ENCODE measurements at places on chromosomes 5 and 9. TPM values are rescaled to one million over a fixed set of nuclear protein-coding genes. Genes with fewer than 3 reads are reported as not detected.

Gene WDR31
- total RNA-seq = 3.4 TPM

- no peak for DNase-seq
- H3K27ac ChIP-seq = no peak overlapping the region
- peaks cover 38% of the 10 kb centered on the region for H3K27me3 ChIP-seq
- H3K4me1 ChIP-seq = peaks cover 14% of the 10 kb centered on the region
Measured at GRCh38 chr9:128415281-128415680, 5.4 kb upstream of the CERCAM start.

DNA sequence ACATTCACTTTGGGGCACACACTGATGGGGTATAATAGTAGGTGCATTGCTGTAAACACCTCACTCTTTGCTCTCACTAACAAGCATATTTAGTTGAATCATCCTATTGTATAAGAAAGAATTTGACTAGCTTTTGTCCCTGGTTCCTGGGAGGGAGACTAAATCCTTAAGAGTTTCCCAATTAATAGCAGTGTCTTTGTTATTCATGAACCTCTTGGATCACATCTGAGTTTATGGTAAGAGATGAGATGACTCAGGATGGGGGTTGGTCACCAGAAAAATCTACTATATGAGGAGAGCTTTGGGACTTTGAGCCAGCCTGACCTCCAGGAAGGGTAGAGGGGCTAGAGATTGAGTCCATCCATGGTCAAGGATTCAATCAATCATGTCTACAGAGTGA lies 56.8 kb downstream of the PUM3 start:
- peaks cover 50% of the 10 kb centered on the region for H3K36me3 ChIP-seq
- no peaks in the 10 kb centered on the region for H3K27me3 ChIP-seq
- DNase-seq = no peak
- no peaks in the 10 kb centered on the region for H3K4me1 ChIP-seq
- no peak overlapping the region for H3K4me3 ChIP-seq

DNA sequence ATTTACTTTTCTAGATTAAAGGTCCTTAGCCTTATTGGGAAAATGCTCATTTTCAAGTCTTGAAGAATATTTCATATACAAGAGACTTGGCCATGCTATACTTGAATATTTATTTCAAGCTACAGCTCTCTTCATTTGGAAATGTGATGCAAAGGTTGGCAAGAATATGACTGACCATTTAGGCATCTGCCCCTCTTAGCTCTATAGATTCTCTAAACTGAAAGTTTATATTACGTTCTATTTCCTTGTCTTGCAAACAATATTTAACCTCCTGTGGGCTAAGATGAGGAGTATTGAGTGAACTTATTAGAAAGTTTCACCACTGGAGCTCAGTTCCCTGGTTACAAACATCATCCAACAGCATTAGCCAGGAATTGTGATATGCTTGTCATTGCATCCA lies 593.1 kb downstream of the MAT2B start:
- H3K27me3 ChIP-seq = no peaks in the 10 kb centered on the region
- H3K4me3 ChIP-seq = no peak overlapping the region
- no peak for DNase-seq
- no peak overlapping the region for H3K27ac ChIP-seq
- no peaks in the 10 kb centered on the region for H3K36me3 ChIP-seq
- H3K4me1 ChIP-seq = no peaks in the 10 kb centered on the region

DNA sequence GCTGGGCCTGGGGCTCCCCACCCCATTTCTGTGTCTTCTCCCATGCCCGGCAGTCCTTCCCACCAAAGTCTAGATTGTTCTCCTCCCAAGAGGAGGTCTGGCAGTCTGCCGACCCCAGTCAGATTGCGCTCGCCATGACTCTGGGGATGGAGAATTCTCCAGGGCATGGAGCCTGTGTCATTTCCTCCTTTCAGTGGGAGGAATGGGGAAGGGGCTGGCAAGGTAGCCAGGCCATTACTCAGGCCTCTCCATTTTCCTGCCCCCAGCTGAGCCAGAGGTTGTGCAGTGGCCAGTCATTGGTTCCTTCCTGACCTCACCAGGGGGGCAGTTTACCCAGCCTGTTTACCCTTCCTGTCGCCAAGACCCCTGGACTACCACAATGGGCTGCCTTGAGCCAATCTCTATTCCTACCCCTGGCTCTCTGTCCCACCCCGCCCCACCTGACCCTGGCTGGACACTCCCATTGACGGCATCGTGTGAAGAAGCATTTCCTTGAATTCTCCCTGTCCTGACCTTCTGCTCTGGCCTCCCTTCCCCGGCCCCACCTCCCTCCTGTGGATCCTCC lies 628 bp downstream of the SYNPO start:
- H3K27ac ChIP-seq = peak overlapping the region; percentile 90
- no peaks in the 10 kb centered on the region for H3K27me3 ChIP-seq
- no peaks in the 10 kb centered on the region for H3K36me3 ChIP-seq
- DNase-seq = no peak

DNA sequence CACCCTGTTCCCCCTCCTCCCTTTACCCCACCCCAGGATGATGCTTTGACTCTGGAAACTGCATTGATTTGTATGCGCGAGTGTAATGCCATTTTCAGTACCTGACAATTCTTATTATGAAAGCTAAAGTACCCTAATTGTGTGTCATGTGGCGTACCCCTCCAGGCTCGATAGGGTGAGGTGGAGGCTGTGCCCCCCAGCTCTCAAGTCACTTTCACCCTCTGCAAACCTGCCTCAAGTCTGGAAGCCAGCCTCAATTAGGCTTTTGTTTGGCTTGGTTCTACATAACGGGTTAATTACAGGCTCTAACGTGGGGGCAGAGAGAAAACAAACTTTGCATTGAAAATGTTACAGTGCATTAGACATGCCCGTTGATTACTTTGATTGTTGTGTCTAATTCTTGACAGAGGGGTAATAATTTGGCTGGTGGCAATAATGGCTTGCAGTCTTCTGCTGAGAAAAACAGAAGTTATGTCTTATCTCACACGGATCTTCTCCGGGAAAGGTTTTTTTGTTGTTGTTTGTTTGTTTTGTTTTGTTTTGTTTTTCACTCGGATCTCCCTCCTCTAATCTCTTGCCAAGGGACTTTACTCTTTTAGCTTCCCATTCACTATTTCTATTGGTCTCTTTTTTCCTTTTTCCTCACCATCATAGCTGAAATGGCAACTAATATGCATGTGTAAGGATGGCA lies 12.6 kb downstream of the ISL1 start:
- DNase-seq = no peak
- H3K4me3 ChIP-seq = no peak overlapping the region
- peaks cover 2% of the 10 kb centered on the region for H3K4me1 ChIP-seq
- H3K36me3 ChIP-seq = no peaks in the 10 kb centered on the region
- H3K27me3 ChIP-seq = peaks cover 91% of the 10 kb centered on the region
- no peak overlapping the region for H3K27ac ChIP-seq

DNA sequence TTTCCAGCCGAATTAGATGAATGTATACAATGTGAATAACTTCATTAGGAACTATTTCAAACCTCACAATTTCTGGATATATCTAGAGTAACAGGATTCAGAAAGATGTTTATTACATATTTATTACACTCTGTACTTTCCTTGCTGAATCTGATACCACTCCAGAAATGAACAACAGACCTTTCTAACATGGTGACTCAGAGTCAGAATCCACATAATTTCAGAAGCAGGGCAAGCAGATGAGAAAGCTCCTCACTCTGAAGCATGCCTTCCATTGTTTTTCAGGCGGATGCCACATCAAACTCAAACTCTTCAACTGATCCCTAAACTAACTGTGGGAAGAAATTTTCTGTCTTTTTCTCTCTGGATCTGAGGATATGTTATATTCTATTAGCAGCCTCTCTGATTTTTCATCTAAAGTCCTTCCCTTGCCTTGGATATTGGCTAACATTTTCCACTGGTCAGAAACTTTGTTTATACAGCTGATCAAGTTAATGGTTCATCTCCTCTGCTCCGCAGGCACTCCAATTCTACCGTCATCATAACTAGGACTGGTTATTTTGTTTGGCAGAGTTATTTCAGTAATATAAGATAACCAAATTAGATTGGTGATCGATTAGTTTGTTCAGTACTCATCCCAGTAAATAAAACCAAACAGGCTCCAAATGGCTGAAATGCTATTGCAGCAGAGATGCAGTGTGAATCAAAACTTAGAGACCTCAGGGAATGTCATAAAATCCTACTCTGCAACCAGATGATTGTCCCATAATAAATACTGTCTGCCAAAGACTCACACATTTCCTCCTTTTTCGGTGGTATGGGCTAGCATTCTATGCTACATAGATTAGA lies 556.0 kb downstream of the EBF1 start:
- no peak for DNase-seq
- H3K27me3 ChIP-seq = no peaks in the 10 kb centered on the region
- H3K27ac ChIP-seq = peak overlapping the region; percentile 93

Gene SLC36A3
- total RNA-seq = not detected

DNA sequence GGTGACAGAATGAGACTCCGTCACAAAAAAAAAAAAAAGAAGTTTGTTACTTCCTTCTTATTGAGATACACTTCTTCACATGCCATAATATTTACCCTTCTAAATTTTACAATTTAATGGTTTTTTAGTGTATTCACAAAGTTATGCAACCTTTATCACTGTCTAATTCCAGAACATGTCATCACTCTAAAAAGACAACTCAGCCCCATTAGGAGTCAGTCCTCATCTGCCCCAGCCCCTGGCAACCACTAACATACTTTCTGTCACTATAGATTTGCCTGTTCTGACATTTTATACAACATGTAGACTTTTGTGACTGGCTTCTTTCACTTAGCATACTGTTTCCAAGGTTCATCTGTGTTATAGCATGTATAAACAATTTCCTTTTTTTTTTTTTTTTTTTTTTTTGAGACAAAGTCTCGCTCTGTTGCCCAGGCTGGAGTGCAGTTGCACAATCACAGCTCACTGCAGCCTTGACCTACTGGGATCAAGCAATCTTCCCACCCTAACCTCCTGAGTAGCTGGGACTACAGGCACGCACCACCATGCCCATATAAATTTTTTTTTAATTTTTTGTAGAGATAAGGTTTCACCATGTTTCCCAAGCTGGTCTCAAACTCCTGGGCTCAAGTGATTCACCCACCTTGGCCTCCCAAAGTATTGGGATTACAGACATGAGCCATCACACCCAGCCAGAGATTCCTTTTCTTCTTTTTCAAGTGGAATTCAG lies 18.0 kb downstream of the AQP3 start:
- H3K4me1 ChIP-seq = no peaks in the 10 kb centered on the region
- no peak overlapping the region for H3K27ac ChIP-seq
- DNase-seq = no peak
- no peak overlapping the region for H3K4me3 ChIP-seq
- no peaks in the 10 kb centered on the region for H3K36me3 ChIP-seq
- H3K27me3 ChIP-seq = no peaks in the 10 kb centered on the region

DNA sequence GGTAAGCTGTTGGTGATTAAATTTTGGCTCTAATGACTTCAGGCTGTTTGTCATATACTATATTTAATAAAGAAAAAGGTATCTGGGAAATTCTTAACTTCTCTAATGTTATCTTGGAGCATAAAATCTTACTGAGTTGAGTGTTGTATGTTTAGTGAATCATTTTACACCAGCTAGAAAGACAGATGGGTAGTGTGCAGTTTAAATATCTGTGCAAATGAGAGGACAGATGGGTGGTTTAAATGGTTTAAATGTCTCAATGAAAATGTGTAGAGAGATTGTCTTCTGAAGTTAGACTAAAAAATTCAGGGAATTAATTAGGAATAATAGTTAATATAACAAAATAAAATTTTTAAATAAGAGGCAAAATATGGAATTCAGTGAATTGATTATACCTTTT lies 114.5 kb downstream of the FER start:
- H3K4me1 ChIP-seq = peaks cover 15% of the 10 kb centered on the region
- H3K27me3 ChIP-seq = no peaks in the 10 kb centered on the region
- no peak for DNase-seq
- H3K27ac ChIP-seq = no peak overlapping the region
- no peak overlapping the region for H3K4me3 ChIP-seq
- H3K36me3 ChIP-seq = peaks cover 16% of the 10 kb centered on the region

Gene RAB3C
- not detected for total RNA-seq

GRCh38 chr5:62281411-62281810 lies 24.6 kb upstream of the KIF2A start:
- no peak overlapping the region for H3K27ac ChIP-seq
- H3K27me3 ChIP-seq = peaks cover 43% of the 10 kb centered on the region
- H3K36me3 ChIP-seq = no peaks in the 10 kb centered on the region

DNA sequence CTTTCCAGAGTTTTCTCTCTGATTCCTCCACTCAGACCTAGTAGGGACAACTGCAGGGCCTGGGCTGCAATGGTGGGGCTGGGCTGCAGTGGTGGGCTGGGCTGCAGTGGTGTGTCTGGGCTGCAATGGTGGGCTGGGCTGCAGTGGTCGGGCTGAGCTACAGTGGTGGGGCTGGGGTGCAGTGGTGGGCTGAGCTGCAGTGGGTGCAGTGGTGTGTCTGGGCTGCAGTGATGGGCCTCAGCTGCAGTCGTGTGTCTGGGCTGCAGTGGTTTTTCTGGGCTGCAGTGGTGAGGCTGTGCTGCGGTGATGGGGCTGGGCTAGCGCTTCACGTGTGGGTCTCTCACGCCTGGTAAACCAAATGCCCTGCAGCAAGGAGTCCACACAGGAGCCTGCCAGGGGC lies 27.4 kb downstream of the ABO start:
- no peak overlapping the region for H3K27ac ChIP-seq
- DNase-seq = peak; percentile 64
- H3K4me1 ChIP-seq = no peaks in the 10 kb centered on the region
- H3K4me3 ChIP-seq = no peak overlapping the region
- H3K36me3 ChIP-seq = no peaks in the 10 kb centered on the region
- H3K27me3 ChIP-seq = peaks cover 56% of the 10 kb centered on the region

DNA sequence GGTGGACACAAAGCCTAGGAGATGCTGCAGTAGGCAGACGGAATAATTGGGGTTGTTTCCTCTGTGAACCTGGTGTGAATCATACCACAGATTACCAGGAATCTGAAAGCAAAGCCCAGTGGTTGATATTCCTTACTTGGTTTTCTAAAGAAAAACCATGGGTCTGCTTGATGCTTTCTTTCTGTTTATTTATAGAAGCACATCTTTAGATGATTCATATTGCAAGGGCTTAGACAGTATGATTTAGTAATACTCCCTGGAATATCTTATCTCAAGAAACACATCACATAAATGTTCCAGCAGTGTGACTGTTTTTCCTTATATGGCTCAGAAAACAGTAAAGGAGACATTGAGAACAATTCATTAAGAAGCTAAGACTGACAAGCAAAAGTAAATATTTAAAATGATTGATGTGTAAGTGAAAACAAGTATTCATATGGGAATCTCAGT lies 623.3 kb downstream of the RAB3C start:
- H3K27me3 ChIP-seq = no peaks in the 10 kb centered on the region
- H3K4me1 ChIP-seq = peaks cover 36% of the 10 kb centered on the region
- H3K27ac ChIP-seq = peak overlapping the region; percentile 56
- H3K4me3 ChIP-seq = no peak overlapping the region
- no peak for DNase-seq

Gene BNC2
- total RNA-seq = 66.2 TPM

- no peak overlapping the region for H3K27ac ChIP-seq
- no peaks in the 10 kb centered on the region for H3K36me3 ChIP-seq
- no peak overlapping the region for H3K4me3 ChIP-seq
- DNase-seq = no peak
- no peaks in the 10 kb centered on the region for H3K4me1 ChIP-seq
Measured at GRCh38 chr5:164742025-164742424, 1236.6 kb downstream of the MAT2B start.

Data from osteocyte (in vitro differentiated cells).